CD8-positive, alpha-beta memory T cell (primary cell): ENCODE measurements at places on chromosomes 13 and 19. TPM values are rescaled to one million over a fixed set of nuclear protein-coding genes. Genes with fewer than 3 reads are reported as not detected.

VSTM2B gene
- total RNA-seq: not detected

CPB2 gene
- not detected for total RNA-seq

CGB1 gene
- total RNA-seq: not detected

ATP1A3 gene
- total RNA-seq: 4.1 TPM

CLN5 gene
- total RNA-seq: 15.9 TPM

MAP2K7 gene
- total RNA-seq: 35.9 TPM

ADAT3 gene
- 6.6 TPM for total RNA-seq

ERICH6B gene
- total RNA-seq: not detected

OVOL3 gene
- total RNA-seq: not detected

ANGPTL8 gene
- total RNA-seq: not detected

LAIR1 gene
- total RNA-seq: 13.1 TPM

PIP5K1C gene
- 27.6 TPM for total RNA-seq

UBE2L5 gene
- total RNA-seq: not detected

KL gene
- total RNA-seq: 0.35 TPM

NPHS1 gene
- not detected for total RNA-seq

PLPPR2 gene
- 2.1 TPM for total RNA-seq

ANGPTL4 gene
- total RNA-seq: not detected

ZNF426 gene
- 18.7 TPM for total RNA-seq

TBXA2R gene
- total RNA-seq: 1.5 TPM

RAB3A gene
- total RNA-seq: 2.9 TPM

DENND1C gene
- 51.9 TPM for total RNA-seq

TMEM147 gene
- total RNA-seq: 91.4 TPM

URAD gene
- not detected for total RNA-seq

IGFL1 gene
- total RNA-seq: not detected

SIAH3 gene
- 0.20 TPM for total RNA-seq

B3GNT3 gene
- not detected for total RNA-seq

COX7A1 gene
- not detected for total RNA-seq

ICAM4 gene
- 0.33 TPM for total RNA-seq

PRSS57 gene
- not detected for total RNA-seq

THSD1 gene
- total RNA-seq: 0.20 TPM
